ENCODE measurements at places on chromosomes 4 and X. TPM values are rescaled to one million over a fixed set of nuclear protein-coding genes. Genes with fewer than 3 reads are reported as not detected.
A peak's percentile ranks its signal among the peaks of the same experiment; 100 is the strongest.

The SLC9B2 gene
- total RNA-seq, result 5.0 TPM

The ABRAXAS1 gene
- total RNA-seq, result 26.3 TPM

The KANTR gene
- 14.9 TPM for total RNA-seq

The UGT2A1 gene
- 0.34 TPM for total RNA-seq

The KLHL5 gene
- total RNA-seq, result 21.1 TPM

The MUC7 gene
- not detected for total RNA-seq

The FNIP2 gene
- total RNA-seq, result 10.2 TPM

The SSX5 gene
- not detected for total RNA-seq

The FAM9C gene
- 0.07 TPM for total RNA-seq

The RTL9 gene
- total RNA-seq, result 0.07 TPM

The TEX13D gene
- total RNA-seq, result not detected

The SYN1 gene
- 7.1 TPM for total RNA-seq

The WDR19 gene
- total RNA-seq, result 25.1 TPM

- no peak for DNase-seq
Observed at GRCh38 chr4:26985873-26986272, 125.2 kb downstream of the STIM2 start.

GRCh38 chr4:147518846-147519767, 38.2 kb downstream of the EDNRA start:
- peak; percentile 70 for DNase-seq

DNA sequence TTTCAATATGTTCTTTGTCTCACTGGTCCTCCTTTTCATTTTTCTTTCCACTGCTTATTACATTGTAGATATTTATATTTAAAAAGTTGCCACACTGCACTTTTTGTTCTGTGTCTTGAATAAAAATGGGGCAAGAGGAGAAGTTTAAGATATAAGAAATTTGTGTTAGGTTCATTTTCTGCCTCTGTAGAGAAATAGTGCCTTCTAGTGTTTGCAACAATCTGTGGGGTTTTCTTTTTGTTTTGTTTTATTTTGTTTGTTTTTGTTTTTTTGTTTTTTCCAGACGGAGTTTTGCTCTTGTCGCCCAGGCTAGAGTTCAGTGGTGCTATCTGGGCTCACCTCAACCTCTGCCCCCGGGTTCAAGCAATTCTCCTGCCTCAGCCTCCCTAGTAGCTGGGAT, 20.1 kb upstream of the SMIM14 start:
- DNase-seq, result no peak

DNA sequence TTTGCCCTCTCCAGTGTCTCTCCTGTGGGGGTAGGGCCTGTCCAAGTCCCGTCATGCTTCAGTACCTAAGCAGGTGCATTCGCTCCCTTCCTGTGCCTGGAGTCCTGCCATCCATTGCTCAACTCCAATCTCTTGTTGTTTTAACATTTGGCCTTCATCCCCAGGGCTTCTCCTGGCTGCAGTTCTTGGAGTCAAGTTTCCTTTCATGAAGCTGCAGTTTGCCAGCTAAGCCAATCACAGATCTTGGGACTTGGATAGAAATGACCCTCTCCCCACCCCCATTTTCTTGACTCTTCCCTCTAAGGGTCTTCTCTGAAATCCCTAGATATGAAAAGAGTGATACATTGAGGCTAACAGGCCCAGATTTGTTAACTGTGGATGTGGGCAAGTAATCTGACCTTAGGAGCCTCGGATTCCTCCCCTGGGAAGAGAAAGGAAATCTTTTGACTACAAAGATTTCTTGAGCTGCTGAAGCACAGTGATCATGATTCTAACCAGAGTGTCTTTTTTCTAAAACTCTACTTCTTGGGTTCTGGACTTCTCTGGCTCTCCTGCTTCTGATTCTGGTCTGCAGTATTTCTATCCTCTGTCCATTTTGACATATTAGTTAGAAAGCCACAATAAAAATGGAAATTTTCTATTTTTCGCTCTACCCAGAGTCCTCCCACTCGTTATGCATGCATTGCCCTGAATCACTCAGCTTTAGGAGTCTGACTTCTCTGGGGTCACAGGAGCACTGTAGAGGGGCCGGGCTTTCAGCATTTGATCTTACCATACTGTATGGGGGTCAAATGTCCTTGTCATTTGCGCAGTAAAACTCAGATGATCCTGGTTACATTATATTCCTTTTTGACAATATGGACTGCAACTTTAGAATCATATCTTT, 61.0 kb downstream of the CHRNA9 start:
- DNase-seq, result no peak

- no peak for DNase-seq
Observed at GRCh38 chr4:22323691-22324090, 192.2 kb downstream of the ADGRA3 start.

DNA sequence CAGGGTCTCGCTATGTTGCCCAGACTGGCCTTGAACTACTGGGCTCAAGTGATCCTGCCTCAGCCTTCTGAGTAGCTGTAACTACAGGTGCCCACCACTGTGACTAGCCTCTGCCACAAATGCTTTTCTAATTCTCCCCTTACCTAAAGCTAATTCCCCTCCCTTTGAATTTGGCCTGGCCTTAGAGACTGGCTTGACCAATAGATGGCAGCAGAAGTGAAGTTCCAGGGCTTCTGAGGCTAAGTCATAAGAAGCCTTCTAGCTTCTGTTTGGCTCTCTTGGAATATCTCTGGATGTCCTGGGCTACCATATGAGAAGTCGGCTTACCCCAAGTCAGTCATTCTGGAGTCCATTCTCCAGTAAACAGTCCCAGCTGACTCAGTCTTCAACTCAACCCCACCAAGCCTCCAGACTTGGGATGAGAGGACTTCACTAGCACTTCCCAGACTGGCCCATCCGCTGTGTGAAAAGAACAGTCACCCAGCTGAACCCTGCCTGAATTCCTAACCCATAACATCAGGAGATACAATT, 61.0 kb downstream of the HPRT1 start:
- peak; percentile 35 for DNase-seq

GRCh38 chr4:32864713-32865351, 2144.7 kb downstream of the PCDH7 start:
- no peak for DNase-seq

DNA sequence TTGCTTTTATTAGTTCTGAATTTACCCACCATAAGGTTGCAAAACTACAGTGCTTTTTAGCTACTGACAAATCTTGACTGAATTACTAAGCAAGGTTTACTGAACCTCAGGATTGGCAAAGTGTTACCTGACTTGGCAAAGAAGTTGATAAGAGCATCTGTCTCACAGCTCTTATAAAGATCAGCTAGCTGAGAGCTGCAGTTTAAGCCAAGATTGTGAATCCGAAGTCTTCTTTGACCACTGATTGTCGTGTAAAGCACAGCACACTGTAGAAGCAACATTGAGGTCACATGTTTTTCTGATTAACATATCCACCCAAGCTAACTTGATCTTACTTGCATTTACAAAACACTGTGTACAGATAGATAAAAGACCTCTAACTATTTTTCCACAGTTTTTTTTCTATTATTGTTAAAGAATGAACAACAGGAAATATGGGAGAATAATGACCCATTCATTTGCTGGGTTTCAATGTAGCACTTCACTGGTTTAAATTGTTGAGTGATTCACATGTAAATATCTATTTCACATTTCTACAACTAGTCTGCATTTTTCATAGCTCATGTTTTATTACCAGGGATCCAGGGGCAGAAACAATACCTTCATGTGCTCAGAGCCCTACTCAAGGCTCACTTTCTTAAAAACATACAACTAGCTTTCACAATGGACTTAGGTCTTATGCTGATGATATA, 54.0 kb downstream of the METTL14 start:
- DNase-seq, result no peak

GRCh38 chrX:70664726-70665125, 220.1 kb downstream of the DLG3 start:
- DNase-seq, result no peak

DNA sequence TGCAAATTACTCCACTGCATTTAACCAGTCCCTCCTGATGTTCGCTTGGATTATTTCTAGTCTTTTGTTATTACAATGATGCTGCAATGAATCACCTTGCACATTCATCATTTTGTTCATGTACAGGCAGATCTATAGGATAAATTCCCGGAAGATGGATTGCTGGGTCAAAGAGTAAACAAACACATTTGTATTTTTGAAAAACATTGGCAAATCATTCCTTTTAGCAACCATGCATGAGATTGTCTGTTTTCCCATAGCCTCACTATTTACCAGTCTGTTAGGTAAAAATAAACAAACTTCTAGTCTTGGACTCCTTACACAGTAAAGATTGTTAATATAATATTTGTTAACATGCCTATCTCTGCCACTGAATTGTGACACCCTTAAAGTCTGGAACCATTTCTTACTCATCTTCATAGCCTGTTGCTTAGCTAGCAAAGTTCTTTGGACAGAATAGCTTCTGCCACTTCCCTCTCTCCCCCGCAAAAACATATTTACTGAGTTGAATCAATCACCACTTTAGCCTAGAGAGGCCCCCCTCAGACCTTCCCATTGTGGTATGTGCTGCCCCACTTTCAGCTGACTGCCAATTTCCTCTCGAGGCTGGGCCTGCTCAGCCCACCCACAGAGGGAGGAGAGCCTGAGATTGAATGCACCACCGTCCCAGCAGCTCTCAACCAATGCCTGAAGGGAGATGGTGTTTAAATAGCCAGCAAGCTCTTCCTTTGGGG, 108.4 kb upstream of the ATXN3L start:
- DNase-seq, result peak; percentile 12

DNA sequence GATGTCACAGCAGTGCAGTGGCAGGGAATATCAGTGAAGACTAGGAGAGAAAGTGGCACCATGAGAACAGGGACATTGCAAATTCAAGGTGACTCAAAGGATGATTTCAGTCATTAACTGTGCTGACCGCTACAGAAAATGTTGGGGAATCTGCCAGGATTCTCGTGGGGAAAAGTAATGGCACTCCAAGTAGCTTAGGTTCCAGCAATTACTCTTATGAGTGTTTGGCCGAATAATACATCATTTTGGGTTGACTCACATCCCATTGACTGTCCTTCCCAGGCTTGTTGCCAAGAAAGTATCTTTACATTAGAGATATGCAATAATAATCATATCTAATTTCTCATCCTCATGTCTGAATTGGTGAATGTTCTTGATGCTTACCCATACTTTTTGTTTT, 1411.1 kb upstream of the PCDH7 start:
- DNase-seq, result no peak

GRCh38 chr4:114519368-114519767, 79.2 kb upstream of the UGT8 start:
- DNase-seq, result no peak

DNA sequence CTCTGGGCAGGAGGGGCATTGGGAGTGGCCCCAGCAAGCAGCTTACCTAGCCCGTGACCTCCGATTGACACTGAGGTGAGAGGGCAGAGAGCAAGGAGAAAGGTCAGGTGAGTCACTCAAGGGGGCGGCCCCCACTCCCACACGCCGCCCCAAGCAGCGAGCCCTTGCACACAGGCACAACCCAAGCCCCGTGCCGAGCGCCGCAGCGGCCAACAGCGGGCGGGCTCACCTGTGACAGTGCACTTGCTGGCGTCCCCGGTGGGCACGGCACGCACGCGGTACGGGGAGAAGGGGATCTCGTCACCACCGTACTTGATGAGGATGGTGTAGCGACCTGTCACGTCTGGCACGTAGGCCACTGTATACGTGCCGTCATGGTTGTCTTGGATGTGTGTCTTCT, 17.2 kb downstream of the FLNA start:
- DNase-seq, result no peak

DNA sequence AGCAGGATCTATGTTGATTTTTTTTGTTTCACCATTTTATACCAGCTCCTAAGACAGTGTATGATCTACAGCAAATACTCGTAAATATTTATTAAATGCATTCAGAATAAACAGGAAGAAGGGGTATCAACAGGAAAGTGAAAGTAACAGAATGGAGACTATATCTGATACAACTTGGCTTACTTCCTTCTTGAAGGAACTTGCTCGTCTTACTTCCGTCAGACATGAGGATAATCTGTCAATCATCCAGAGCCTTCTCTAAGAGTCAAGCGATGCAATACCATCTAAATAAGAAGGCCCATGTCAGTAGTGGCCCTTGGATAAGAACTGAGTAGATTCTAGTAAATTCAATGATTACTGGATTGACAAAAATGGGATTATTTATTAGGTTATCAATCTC, 84.2 kb downstream of the CAMK2D start:
- DNase-seq, result no peak

- DNase-seq, result no peak
Observed at GRCh38 chr4:149845743-149846142, 30.1 kb upstream of the IQCM start.

DNA sequence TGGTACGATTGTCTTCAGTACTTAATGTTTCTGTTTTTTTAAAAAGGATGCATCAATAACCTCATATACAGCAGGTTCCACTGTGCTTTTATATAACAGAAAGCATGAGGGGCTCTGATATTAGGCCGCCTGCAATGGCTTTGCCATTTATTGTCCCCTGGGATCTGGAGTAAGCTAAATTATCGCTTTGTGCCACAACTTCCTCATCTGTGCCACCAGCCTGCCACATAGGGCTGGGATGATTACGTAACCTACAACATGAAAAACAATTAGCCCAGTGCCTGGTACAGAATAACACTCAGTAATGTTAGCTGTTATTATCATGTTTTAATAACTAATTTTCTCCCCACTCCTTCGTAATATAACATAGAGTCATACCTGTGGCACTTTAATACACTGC, 65.5 kb upstream of the TRIM2 start:
- no peak for DNase-seq

- DNase-seq, result no peak
Observed at GRCh38 chr4:48742412-48742811, 37.7 kb downstream of the FRYL start.

DNA sequence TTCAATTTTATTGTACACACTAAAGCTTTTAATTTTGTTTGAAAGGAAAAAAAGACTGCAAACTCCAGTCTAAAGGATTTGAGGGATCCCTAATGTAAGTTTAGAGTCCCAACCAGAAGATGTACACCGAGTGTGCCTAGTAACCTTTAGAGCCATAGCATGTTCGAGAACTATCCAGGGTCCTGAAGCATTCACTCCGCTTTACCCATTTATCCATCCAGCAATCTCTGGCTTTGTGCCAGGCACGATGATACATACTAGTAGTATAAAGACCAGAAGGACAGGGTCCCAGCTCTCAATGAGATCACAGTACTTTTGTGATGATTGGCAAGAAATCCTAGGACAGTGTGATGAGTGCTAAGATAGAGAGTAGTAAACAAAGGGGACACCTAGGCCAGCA, 168.7 kb downstream of the STK32B start:
- DNase-seq, result no peak

DNA sequence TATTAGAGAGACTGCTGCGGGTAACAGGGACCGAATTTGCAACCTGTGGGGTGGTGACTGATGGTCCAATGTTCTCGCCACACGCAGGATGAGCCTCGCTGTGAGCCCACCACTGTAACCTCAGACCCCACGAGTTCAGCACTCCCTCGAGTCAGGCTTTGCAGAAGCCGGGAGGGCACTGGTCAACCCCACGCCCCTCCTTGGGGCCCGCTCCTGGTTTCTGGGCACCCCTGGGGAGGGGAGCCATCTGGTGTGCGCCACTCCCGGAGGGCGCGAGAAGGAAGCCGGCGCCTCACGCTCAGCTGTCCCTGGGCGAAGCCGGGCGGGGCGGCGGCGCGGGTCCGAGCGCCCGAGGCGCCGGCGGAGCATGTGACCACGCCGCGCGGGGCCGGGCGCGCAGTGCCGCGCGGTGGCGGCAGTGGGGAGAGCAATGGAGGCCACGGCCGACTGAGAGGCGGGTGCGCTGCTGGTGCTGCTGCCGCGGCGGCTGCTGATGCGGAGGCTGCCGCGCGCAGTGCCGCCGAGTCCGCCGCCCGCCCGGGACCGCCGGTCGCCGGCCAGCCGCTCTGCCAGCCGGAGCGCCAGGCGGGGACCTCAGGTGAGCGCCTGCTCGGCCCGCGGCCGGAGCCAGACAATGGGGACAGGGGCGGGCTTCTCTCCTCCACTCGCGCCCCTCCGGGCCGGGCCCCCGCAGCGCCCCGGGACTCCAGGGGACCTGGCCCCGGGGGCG, 100.1 kb downstream of the CEP135 start:
- DNase-seq, result peak; percentile 70
